ENCODE measurements at places on chromosomes 5 and 9.

GRCh38 chr9:98832768-98833089 lies 25.3 kb downstream of the GALNT12 start:
- no peak for DNase-seq

DNA sequence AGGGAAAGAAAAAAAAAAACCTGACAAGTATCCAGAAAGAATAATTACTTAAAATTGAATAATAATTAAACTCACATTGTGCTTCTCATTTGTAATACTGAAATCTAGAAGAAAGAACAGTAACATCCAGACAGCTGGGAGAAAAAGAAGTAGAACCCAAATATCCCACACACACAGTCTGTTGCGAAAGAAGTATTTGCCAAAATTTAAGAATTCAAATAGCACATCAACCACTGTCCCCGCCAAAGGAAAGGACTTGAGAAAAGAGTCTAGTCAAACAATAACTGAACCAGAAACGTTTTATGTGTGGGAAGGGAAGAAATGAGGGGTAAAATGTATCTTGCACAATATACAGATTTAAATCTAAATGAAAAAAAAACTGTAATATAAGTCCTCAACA lies 202.8 kb downstream of the MLLT3 start:
- DNase-seq: no peak

DNA sequence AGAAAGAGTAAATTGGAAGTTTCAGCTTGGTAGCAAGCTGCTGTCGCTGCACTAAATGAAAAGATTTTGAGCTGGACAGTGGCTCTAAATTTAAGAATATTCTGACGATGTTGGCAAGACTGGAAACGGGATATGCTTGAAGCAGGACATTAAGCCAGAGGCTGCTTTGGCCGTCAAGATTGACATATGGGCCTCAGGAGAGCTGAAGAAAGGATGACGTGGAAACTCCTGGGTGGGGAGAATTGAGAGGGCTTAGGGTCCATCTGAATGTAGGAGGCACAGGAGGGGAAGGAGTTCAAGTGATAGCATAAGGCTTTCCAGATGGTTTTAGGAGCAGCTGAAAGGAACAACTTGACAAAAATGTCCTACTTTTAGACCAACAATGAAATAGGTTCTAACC lies 108.9 kb downstream of the PAPPA start:
- no peak for DNase-seq

DNA sequence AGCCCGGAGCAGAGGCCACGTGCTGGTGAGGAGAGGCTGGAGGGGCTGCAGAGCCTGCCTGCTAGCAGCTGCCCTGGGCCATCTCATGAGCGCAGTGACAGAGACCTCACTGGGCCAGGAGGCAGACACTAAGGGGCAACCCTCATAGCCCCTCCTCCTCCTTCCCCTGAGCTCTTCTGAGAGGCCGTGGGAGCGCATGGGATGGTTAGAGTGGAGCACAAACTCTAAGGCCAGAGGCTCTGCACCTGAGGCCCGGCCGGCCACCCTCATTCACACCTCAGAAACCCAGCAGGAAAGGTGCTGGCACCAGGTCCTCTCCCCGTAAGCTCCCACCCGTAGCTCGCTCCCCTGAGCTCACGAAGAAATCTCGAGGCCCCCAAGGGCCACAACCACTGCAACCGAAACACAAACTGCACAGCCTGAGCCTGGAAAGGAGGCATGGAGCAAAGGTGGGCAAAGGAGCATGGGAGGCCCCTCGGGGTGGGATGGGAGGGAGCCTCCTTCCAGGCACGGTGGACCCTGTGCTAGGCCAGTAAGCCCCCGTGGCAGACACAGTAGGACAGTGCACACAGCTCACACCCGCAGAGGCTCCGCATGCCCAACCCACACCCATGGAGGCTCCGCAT lies 17.7 kb downstream of the CAMSAP1 start:
- DNase-seq: no peak

DNA sequence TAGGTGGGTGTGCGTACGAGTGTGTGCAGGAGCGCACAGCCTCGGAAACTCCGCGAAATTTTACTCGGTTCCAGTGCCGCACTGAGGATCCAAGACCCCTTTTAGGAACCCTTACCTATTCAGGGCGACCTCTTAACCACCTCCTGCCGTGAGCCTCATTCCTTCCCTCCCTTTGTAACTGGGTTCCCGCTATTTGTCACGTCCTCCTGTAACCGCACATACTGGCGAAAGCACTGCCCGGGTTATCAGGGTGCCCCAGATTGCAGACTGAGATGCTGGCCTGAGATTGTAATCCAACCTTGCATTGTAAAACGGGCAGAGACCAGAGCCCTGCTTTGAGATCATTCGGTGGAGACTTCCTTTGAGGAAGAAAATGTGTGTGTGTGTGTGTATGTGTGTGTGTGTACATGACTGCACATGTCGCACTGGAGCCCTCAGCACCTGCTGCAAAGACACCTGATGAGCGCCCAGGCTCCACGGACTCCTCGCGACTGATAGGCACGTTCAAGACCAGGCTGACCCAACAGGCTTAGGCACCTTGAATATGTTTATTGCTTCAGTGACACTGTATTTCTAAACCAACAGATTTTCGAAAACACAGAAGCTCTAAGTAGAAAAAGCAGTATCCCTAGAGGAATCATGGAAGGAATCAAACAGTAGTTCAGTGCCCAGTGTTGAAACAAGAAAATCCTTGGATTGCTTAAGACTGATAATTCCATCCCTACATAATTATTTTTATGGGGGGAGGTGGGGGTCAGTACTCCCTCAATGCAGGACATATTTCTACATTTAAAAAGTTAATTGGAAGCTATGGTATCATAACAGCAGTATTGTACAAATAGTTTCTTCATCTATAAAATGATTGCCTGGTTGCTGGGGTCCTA lies 86.5 kb upstream of the TNFAIP8 start:
- no peak for DNase-seq

DNA sequence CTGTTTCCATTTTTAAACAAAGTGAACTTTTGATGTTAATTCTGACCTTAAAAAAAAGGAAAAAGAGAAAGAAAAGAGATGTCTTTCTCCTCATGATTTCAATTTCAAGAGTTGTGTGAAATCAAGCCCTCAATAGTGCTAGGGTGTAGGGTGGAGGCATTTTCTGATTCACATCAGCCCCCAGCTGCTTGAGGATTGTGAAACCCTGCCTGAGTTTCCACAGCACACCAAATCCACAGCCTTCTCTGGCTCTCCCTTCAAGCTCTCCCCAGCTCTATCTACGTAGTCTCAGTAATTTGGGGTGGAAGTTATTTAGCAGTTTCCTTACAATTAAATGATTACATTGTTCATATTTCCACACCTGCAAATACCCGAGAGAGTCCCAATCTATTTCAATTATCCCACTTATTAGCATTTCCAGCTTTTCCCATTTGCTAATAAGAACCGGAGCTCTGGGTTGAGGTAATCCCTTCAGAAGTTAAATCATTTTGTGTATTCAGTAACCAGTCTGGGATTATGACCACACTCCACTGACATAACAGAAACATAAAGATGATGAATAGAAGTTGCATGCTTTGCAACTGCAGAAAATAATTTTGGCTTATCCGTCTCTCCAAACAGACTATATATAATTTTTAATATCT lies 54.9 kb downstream of the MTX3 start:
- no peak for DNase-seq
